ENCODE measurements at places on chromosomes 5 and 9.
A peak's percentile ranks its signal among the peaks of the same experiment; 100 is the strongest.

GRCh38 chr9:100088202-100088601 lies 10.6 kb downstream of the ERP44 start:
- DNase-seq = no peak

DNA sequence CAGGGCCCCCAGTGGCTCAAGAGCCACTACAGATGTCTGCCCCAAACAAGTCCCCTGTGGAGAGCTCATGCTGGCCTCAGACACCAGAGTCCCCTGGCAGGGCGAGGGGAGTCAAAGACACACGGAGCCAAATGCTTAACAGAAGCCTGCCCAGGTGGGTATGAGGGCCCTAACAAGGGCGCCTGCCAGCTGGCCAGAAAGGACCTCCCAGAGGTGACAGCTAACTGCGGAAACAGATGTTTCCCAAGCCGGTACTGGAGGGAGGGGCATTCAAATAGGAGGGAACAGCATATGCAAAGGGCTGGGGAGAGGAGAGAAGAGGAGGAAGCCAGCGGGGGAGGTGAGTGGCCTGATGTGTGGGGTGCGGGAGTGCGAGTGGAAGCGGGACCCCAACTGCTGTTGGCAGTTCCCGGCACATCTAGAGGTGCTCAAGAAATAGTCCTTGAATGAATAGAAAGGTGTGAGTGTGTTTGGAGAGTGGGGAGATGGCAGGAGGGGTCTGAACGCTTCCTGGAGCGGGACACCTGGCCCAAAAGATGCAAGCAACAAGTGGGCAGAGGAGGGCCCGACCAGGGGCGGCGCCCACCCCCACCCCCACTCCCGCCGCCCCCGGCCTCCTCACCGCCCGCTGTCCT lies 824 bp downstream of the MXD3 start:
- DNase-seq = peak; percentile 48

- DNase-seq = no peak
Observed at GRCh38 chr5:169798438-169798837, 161.4 kb downstream of the DOCK2 start.

DNA sequence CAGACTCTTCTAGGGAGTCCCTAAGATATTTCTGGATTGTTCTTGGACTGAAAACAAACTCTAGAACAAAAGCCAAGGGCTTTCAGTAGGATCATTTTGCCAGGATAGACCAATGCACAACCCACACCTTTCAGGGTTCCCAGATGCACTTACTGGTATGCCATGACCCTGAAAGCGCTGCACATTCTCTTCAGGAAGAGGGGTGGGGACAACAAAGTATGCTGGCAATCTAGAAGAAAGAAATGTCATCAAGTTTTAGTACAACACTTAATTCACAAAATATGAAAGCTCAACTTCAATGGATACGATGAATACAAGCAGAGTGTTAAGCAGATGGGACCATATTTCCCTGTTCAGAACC lies 57.2 kb downstream of the MTMR12 start:
- no peak for DNase-seq

- DNase-seq = peak; percentile 60
Observed at GRCh38 chr9:22010866-22011625, 1.9 kb upstream of the CDKN2B start.

GRCh38 chr5:126931963-126932660 lies 98.2 kb downstream of the MARCHF3 start:
- DNase-seq = no peak

DNA sequence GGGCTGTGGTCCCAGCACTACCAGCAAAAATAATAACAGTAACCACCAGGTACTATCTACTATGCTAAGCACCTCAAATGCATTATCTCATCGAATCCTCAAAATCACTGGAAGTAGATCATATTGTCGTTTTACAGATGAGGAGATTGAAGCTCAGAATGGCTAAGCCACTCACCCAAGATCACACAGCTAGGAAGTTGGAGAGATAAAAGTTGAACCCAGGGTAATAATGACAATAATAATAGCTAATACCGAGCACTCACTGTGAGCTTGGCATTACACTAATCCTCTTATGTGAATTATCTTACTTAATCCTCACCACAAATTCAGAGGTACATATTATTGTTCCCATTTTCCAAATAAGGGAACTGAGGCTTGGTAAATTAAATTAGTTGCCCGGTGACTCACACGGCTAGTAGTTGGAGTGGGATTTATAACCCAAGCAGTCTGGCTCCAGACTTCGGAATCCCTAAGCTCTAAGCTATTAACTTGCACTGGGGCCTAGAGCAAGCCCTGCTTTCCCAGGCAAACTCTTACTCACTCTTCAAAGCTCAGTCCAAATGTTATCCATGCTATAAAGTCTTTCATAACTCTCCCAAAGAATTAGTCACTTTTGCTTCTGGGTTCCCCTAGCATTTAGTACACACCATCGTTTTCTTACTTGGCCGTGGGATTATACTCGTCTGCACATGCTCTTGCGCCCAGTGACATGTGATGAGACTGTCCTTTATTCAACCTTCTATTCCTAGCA lies 3.8 kb downstream of the ARSI start:
- no peak for DNase-seq

- DNase-seq = no peak
Observed at GRCh38 chr5:80246995-80247729, 8.7 kb downstream of the SERINC5 start.

- no peak for DNase-seq
Observed at GRCh38 chr5:132396589-132397031, 27.1 kb downstream of the SLC22A5 start.
